ENCODE measurements at places on chromosomes 16 and 17. TPM values are rescaled to one million over a fixed set of nuclear protein-coding genes. Genes with fewer than 3 reads are reported as not detected.

DNA sequence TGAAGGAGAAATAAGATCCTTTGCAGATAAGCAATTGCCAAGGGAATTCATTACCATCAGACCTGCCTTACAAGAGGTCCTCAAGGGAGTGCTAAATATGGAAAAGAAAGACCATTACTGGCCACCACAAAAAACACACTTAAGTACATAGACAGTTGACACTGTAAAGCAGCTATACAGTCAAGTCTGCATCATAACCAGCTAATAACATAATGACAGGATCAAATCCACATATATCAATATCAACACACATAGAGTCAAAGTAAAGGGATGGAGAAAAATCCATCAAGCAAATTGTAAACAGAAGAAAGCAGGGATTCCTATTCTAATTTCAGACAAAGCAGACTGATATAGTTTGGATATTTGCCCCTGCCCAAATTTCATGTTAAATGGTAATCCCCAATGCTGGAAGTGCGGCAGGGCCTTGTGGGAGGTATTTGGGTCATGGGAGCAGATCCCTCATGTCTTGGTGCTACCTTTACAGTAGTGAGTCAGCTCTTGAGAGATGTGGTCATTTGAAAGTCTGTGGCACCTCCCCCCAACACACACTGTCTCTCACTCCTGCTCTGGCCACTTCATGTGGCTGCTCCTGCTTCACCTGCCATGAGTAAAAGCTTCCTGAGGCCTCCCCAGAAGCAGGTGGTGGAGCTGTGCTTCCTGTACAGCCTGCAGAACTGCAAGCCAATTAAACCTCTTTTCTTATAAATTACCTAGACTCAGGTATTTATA lies 32.8 kb downstream of the TANC2 start:
- no peak for DNase-seq

The TPPP3 gene
- 346 TPM for polyA plus RNA-seq

DNA sequence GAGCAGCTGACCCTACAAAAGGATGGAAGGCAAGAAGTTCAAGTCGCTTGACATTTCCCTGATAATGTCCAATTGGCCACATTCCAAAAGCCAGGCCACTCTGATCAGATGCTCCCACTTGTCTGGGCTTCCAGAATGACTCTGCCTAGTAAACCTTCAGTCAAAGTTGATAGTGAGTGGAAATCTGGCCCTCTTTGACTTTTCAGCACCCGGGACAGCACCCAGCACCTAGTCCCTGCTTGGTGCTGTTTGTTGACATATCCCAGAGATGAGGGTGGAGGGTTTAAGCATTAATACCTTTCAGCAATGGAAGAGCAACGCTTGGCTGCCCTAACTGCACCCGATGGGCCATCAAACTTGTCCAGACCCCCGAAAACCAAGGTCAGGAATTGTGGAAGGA lies 131.3 kb downstream of the AIPL1 start:
- DNase-seq = peak; percentile 42

GRCh38 chr17:2929881-2930533 lies 133.4 kb downstream of the OR1D5 start:
- no peak for DNase-seq
